ENCODE measurements at places on chromosomes 11 and 22.

DNA sequence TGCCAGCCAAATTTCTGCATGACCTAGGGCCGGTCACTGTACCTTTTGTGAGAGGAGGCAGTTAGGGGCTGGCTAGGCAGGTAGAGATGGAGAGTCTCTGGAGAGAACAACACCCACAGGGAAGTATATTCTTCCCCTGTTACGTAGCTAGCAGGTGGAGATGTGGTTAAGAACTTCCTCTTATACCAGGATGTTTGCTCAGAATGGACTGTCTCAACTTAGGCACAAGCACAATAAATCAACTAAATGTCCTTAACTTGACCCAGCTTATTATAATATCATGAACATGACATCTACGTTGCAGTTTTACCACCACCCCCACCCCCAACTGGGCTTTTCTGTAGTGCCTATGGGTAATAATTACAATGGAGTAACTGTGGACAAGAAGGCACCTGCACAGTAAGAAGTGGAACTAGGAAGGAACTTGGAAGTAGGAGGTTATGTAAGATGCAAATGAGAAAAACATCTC, 60.7 kb upstream of the MPEG1 start:
- DNase-seq = no peak

- DNase-seq = no peak
These were observed 107.0 kb upstream of the AKIP1 start for GRCh38 chr11:8803973-8804372.

DNA sequence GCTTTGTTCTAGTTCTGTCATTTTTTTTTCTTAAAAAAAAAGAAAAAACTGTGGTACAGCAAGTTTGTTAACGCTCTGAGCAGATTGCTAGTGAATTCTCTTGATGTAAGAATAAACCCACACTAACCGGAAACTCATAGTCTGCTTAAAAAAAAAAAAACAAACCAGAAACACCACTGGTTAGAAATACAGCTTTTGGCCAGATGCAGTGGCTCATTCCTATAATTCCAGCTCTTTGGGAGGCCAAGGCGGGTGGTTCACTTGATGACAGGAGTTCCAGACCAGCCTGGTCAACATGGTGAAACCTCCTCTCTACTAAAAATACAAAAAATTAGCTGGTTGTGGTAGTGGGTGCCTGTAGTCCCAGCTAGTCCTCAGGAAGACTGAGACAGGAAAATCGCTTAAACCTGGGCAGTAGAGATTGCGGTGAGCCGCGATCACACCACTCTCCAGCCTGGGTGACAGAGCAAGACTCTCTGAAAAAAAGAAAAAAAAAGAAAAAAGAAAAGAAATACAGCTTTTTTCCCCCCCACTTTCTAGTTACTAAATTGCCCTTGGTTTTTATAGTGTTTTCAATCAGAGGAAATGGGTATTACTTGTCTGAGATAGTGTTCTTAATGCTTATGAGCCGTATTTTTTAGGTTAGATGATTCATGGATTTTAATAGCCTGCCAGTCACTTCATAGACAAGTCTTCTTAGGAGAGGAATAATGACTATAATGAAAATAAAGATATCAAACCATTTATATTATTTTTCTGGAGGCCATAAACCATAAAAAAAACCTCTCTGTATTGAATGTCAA, 222.8 kb downstream of the DDX10 start:
- peak; percentile 2 for DNase-seq

- no peak for DNase-seq
These were observed 675.0 kb upstream of the KIRREL3 start for GRCh38 chr11:127675581-127675980.

DNA sequence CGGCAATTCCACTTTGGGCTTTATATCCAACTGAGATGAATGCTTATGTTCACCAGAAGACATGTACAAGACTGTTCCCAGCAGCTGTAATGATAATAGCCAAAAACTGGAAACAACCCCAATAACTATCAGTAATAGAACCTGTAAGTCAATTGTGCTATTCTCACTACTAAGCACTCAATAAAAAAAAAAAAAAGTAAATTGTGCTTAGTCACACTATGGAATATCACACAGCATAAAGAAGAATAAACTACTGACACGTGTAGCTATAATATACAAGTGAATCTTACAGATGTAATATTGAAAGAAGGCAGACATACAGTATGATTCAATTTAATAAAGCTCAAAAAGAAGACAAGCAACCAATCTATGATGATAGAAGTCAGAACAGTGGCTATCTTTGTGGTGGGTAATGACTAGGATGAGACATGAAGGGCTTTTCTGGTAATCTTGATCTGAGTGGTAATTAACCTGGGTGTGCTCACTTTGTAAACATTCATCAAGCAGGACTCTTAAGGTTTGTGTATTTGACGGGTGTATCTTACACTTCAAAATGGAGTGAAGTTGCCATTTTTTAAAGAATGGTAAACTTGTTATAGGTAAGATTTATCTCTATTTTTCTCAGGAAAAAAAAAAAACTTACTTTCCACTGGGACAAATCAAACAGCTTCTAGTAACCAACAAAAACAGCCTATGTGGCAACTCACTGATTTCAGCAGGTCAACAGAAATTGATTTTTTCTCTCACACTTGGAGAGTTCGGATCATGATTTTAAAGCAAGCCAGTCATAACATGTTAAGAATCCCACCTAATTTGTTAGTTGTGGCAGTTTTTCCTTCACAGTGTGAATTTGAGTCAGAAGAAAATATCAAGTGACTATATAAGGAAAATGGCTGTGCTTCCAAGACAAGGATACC, 84.2 kb downstream of the CCDC83 start:
- DNase-seq = no peak

DNA sequence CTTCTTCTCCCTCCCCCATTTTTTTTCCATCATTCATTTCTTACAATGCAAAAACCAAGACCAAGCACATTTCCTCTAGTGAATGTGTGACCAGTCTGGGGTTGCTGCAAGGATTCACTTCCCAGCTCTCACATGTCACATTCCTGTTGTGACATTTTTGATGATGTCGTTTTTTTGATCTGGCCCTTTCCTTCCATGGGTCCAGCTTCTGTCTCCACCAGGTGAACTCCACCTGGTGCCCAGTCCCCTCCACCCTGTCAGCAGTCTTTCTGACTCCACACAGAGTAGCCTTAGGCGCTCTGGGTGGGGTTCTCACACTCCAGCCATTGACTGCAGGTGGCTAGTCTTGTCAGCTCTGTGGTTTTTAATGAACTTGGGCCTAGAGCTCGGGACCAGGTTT, 15.6 kb downstream of the PANX1 start:
- no peak for DNase-seq

GRCh38 chr11:121024989-121025388, 1.1 kb downstream of the TBCEL start:
- DNase-seq = no peak

- DNase-seq = no peak
These were observed at the start of gene ANO3 for GRCh38 chr11:26331911-26332571. Gene ANO3 (plus strand): TSS chr11:26332130. CDS start chr11:26332276, 146 bp downstream.

- DNase-seq = no peak
These were observed 227.0 kb upstream of the NCAM1 start for GRCh38 chr11:112734207-112734606.

- DNase-seq = no peak
These were observed 34.6 kb downstream of the OSBPL5 start for GRCh38 chr11:3130269-3131071.

- DNase-seq = no peak
These were observed 451.2 kb downstream of the INSC start for GRCh38 chr11:15565880-15566279.

GRCh38 chr22:46744581-46744980, 6.5 kb upstream of the CERK start:
- DNase-seq = no peak

DNA sequence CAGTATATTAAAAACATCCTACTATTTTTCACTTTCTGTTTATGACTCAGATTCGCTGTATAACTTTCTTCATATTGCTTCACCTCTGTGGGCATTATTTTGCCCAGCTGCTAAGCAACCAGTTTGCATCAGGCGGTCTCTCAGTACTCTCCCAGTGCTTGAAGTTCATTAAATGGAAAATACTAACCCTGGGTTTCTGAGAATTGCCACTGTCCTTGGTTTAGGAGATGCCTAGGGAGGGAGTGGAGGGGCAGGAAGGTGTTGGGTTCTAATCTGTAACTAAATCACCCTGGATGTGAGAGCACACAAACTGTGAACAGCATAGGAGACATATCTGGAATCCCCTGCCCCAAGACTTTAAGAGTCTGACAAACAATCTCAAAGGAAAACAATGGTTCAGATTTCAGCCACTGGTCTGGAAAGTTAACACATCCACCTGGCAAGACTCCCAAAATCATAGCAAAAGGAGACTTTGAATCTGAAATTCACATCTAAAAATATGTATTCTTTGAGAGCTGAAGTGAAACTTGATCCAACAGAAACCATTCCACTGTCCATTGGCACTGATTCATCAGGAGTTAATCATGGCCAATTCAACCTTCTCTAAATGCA, 540.0 kb downstream of the SOX6 start:
- no peak for DNase-seq

DNA sequence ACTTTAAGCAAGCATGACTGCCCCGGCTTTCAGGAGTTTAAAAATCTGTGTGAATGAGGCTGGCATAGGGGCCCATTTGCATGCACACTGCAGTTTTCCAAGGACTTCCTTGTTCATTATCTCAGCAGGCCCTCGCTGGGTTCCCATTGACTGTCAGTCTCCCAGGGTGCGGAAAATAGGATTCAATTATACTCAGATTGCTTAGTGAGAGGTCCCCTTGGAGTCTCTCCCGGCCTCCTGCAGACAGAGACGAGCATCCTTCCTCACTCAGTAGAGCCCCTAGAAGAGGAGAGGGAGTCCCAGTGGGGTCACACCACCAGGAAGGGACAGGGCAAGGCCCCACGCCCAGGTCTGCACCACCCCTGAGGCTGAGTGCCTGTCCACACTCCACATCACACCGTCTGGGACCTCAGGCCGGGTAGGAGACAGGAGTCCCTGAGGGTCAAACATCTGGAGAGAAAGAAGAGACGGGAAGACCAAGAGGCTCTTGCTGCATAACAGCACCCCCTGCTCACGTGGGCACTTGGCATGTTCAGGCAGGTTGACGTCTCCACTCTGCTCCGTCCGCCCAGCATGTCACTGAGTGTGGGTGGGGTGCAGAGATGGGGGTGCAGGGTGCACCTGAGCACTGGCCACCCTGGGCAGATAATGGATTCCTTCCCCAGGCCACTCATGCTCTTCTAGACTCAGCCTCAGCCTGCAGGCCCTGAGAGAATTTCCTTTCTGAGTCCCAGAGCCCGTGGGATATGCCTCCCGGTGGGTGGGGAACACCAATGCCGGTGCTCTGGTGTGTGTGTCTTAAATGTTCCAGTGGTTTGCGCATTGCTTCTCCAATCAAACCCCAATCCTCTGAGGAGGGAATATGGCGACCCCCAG, 58.8 kb downstream of the MCM5 start:
- DNase-seq = no peak

GRCh38 chr22:31272522-31273446, 19.5 kb downstream of the PIK3IP1 start:
- no peak for DNase-seq

DNA sequence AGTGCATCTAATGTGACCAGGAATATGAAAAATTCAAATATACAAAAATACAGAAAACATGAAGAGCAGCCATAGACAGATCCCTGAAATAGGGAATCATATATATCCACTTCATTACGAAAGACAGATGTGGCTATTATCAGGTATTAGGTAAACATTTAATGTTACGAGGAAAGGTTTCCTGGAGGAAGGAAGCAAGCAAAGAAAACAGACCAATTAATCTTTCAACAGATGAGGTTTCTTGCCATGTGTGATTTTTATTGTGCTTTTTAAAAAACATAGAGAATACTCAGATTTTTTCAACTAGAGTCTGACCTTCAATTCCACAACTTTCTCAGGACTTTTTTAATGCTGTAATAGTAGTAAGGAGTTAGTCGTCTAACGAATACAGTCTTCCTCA, 24.3 kb upstream of the GAB2 start:
- no peak for DNase-seq

- peak; percentile 76 for DNase-seq
These were observed 10.9 kb downstream of the PIM3 start for GRCh38 chr22:49971232-49972162.

DNA sequence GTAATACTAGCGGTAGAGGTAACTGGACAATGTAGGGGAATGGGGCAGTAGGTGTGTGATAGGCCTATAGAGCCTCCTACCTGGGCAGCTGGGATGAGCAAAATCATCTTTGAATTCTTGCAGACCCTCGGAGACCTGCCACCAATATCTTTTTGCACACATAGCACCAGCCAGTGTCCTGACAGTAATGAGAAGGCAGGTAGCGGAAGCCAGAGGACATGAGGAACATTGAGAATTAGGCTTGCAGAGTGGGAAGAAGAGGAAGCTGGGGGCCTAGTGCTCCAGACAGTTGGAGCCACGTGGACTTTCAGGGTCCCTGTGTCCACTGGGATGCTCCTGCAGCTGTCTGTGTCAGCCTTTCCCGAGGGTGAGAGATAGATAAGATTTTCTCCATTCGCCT, 17.2 kb upstream of the SYT13 start:
- no peak for DNase-seq

- no peak for DNase-seq
These were observed 218.2 kb upstream of the CCDC179 start for GRCh38 chr11:23078289-23078971.

GRCh38 chr11:19929147-19929546, 216.5 kb downstream of the NAV2 start:
- DNase-seq = no peak

DNA sequence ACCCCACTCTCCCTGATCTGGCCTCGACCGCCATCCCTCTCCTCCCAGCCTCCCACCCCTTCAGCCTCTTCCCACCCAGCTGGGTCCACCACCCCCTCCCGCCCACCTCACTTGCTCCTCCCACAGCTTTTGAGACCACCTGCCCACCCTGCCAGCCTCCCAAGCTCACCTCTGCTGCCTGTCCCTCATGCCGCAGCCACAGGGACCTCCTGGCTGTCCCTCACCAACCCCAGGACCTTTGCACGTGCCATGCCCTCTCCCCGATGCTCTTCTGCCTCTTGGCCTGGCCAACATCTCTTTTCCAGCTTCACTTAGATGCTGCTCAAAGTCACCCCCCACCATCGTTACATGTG, 6.5 kb downstream of the PNPLA5 start:
- DNase-seq = no peak

DNA sequence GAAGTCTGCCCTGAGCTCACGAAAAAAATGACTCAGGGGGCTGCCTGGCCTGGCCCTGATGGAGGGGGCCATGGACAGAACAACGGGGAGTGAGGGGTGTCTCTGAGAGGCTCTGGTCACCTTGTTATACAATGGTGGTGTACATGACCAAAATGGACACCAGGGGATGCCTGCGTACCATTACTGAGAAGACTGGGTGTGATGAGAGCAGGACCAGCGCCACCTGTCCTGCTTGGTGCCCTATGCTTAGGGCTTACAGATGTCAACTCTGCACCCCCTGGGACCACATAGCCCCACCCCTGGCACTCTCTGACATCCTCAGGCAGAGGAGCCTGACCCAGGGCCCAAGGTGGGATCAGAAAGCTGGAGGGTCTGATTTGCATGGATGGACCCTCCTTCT, 104.8 kb downstream of the ZNF280B start:
- DNase-seq = no peak

GRCh38 chr22:41524809-41525449, 19.3 kb downstream of the POLR3H start:
- DNase-seq = peak; percentile 45

- no peak for DNase-seq
These were observed 1.3 kb downstream of the C11orf21 start for GRCh38 chr11:2300290-2300935.

Measured in stimulated activated CD8-positive, alpha-beta memory T cell treated with anti-CD3 and anti-CD28 coated beads, Interleukin-12 subunit alpha, Interleukin-12 subunit beta, amount 100 ng/mL, for 4 hours (primary cell).